ENCODE measurements at places on chromosomes 13 and 19.

DNA sequence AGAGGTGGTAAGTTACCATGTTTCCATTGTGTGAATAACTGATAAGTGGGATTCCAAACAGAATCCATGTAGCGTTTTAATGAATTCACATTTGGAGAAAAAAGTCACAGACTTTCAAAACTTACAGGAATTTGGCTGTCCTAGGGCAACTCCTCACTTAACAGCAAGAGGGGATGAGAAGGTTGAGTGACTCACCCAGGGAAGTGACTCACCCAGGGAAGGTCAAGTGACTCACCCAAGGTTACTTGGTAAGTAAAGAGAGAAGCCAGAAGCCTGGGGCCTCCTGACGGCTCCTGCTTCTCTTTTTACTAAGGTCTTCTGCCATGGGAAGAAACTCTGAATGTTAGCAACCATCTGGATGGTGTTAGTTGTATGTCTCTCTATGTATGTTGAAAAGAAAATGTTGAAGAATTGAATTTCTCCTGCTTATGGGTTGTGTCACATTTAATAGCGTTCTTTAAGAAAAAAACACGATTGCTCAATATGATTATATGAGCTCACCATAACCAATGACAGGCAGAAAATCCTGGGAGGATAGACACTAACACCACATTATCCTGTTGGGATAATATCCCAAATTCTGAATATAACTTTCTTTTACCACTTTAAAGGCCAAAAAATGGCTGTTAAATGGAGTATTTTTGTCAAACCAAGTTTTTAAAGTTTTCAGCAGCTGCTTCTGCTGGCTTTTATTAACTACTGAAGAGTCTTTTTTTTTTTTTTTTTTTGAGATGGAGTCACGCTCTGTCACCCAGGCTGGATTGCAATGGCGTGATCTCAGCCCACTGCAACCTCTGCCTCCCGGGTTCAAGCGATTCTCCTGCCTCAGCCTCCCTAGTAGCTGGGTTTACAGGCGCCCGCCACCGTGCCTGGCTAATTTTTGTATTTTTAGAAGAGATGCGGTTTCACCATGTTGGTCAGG is 195.6 kb downstream of the GGACT start:
- no peak for DNase-seq

DNA sequence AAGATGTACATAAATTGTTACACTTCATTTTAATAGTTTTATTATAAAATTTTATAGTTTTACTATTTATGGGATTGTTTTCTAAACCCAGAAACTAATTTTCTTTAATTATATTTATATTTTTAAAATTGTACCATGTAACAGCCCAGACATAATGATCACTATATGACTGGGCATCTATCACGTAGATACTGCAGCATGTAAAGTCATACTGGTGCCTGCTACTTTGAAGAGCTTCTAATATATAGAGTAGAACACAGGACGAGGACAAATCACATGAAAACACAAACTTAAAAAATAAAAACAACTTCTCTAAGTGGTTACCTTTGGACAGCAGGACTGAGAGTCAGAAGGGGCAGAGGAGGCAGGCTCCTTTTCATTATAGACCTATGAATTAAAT is 5.3 kb downstream of the ELF1 start:
- no peak for DNase-seq

DNA sequence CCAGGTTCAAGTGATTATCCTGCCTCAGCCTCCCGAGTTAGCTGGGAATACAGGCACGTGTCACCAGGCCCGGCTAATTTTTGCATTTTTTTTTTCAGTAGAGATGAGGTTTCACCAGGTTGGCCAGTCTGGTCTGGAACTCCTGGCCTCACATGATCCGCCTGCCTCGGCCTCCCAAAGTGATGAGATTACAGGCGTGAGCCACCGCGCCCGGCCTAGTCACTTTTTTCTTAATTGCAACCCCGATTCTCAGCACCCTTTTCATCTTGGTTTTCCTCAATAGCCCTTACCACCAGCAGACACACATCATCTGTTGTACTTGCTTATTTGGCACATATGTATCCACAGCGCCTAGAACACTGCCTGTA is 550 bp upstream of the GPI start:
- DNase-seq = no peak

DNA sequence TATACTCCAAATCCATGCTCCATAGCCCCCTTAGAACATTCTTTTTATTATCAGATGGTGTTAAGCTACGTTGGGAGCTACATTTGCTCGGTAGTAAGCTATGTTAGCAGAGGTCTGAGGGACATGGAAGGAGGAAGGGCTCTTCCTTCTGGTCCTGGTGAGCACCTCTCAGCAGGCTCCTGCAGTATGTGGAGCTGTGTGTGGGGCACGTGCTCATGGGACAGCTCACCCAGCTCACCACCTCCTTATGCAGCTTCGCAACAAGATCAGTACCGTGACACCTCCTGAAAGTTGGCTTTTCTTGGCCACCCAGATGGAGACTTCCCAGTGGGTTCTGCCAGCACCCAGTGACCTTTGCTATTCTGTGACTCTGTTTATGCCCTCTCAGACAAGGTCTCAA is 400.5 kb upstream of the SLC10A2 start:
- no peak for DNase-seq

GRCh38 chr13:98717256-98717655 is 35.2 kb downstream of the SLC15A1 start:
- DNase-seq = no peak
